ENCODE measurements at places on chromosomes 11 and 22.

GRCh38 chr11:64130618-64131017, 35.3 kb downstream of the MACROD1 start:
- DNase-seq = no peak

GRCh38 chr11:65559535-65559934, 1.4 kb upstream of the LTBP3 start:
- DNase-seq = no peak

- DNase-seq = no peak
Measured at GRCh38 chr11:86511086-86511551, 136.4 kb downstream of the CCDC81 start.

DNA sequence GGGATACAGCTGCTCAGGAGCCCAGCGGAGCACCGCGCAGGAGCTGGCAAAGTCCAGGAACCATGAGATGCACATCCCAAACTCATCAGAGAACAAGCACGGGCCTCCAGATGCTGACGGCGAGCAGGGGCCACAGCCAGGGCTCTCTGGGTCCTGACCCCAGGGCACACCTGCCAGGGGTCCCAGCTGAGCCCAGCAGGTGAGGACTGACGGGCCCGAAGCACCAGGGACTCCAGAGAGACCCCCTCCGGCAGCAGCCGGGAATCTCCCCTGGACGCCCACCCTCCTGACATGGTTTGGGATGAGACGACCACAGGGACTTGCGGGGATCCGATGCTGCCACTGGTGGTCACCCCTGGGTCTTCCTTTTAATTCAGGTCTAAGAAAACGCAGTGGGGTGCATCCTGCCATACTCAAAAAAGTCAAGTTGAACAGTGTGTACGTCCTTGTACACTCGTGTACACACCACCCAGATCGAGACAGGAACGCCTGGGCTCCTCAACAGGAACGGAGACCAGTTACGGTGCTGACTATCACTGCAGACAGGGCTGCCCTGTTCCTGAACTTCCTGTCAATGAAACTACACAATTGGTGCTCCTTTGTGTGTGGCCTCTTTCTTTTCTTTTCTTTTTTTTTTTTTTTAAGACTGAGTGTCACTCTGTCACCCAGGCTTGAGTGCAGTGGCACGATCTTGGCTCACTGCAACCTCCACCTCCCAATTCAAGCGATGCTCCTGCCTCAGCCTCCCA, 21.9 kb downstream of the TTLL8 start:
- DNase-seq = no peak

- no peak for DNase-seq
Measured at GRCh38 chr11:79437278-79437980, 3.4 kb downstream of the TENM4 start.

DNA sequence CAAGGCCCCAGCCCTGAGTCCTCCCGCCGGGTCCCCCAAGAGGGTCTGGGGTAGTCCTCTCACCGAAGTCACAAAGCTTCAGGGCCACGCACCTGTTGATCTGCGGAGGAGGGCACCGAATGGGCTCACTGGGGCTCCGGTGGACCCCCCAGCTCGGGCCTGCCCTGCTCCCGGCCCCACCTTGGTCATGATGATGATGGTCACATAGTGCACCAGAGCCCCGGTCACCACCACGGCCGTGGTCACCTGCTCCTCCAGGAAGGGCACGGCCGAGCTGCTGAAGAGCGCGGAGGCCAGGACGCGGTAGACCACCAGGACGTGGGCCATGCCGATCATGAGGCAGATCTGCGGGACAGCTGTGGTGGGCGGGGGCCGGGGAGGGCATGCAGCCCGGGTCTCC, 13.5 kb upstream of the SIGIRR start:
- DNase-seq = no peak

- no peak for DNase-seq
Measured at GRCh38 chr11:58006940-58007339, 16.7 kb upstream of the OR9Q1 start.

DNA sequence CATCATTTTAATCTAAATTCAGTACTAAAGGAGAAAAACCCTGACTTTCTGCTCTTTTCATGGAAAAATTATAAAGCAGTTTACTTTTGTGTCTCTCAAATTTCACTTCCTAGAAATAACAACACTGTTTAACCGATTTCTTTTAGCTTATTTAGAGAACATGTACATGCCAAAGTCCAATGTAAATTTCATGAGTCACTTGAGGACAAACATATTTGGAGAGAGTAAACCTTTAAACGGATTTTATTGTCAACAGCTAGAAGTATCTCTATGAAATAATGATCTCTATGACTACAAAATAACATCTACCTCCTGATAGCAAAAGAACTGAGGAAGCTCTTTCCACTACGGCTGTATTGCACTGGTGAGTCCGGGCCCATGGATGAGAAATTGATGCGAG, 46.3 kb upstream of the SLC22A25 start:
- DNase-seq = no peak

DNA sequence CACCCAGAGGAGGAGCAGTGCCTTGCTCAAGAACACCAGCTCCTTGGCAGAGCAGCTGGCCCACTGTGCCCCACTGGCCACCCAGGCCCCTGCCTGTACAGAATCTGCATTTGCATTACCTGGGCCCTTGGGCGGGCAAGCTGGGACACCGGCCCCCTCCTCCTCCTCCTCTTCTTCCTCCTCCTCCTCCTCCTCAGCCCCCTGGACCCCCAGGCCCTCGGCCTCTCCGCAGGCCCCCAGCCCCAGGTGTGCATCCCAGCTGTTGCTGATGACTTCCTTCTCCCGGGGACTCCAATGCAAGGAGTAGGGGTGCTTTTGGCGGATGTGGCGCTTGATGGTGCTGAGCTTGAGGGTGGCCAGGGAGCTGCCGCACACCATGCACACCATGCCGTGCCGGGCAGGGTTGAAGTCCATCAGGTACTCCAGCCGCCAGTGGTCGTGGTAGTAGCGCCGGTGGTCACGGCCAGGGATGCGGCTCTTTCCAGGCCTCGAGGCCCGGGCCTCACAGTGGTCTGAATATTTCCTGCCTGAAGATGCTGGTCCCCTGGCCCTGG, 2.8 kb downstream of the ZFTA start:
- no peak for DNase-seq

DNA sequence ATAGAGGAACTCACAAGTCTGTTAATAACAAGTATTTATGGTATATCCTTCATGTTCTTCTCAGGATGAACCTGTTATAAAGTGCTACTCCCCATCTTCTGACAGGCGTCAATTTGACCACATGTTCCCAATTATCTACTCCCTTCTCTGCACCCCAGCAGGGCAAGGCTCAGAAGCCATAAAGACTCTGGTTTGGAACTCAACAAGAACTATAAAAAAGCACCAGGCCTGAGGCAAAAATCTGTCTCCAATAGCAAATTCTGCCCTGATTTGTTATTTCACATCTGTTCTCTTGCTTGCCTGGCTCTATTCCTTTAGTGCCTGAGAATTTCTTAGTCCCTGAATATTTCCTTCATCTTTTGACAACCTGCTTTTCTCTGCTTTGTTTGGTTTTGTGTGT, 618.2 kb upstream of the KIRREL3 start:
- DNase-seq = no peak

DNA sequence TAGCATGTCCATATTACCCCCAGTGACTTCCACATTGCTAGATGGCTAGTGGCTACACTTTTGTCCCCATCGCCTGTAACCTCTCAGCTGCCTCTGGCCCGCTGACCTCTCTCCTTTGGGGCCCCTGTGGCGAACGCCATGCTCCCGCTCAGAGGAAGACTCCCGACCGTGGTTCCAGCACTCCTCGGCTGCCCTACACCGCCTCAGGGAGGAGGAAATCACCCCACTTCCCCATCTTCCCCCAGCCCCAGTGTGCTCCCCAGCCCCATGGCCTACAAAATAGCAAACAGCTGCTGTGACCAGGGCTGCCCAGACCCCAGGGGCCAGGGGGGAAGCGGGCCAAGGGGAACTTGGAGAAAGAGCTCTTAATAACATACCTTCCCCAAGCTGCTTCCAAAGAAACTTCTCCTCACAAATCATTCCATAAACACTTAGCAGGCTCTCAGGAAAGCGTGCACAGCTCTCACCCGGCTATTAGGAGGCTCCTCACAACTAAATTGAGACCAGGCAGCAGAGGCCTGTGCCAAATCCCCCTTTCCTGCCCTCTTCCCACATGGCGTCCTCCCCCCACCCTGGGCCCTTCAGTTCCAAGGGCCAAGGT, 63.5 kb upstream of the WNT11 start:
- DNase-seq = no peak

DNA sequence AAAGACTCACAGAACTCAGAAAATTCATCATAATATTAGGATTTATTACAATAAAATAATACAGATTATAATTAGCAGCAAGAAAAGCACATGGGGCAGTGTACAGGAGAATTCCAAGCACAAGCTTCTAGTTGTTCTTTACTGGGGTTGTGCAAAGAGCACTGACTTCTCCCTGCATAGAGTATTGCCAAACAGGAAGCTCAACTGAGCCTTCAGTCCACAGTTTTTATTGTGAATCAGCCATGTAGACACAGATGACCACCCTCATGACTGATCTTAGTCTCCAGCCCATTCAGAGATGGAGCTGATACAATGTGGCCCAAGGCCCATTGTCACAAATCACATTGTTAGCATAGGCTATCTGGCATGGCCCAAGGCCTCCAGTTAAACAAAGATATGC, 798.9 kb downstream of the KCNA4 start:
- DNase-seq = no peak

- DNase-seq = no peak
Measured at GRCh38 chr11:111370902-111371578, 8.0 kb downstream of the POU2AF1 start.

- DNase-seq = no peak
Measured at GRCh38 chr11:8309862-8310261, 46.2 kb upstream of the LMO1 start.

DNA sequence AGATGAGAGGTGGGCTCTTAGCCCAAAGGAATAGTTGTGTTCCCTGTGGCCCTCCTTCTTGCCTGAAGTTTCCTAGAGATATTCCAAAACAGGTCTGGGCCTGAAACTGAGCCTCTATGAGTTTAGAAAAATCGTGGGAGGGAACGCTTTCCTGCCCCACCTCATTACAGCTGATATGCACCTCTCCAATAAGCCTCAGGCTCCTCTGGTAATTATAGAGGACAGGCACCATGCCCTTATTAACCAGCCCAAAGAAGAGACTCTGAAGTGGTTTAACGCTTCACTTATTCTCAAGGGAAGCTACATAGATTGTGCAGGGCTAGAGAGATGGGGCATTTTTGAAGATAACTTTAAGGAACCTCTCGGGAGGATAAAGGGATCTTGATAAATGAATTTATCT, 3.4 kb upstream of the MPZL2 start:
- DNase-seq = no peak

GRCh38 chr22:39833610-39834009, 60.0 kb downstream of the ENTHD1 start:
- no peak for DNase-seq

GRCh38 chr11:87039371-87039770, 1.6 kb downstream of the TMEM135 start:
- DNase-seq = no peak

- no peak for DNase-seq
Measured at GRCh38 chr11:62061356-62062222, 62.2 kb upstream of the INCENP start.

DNA sequence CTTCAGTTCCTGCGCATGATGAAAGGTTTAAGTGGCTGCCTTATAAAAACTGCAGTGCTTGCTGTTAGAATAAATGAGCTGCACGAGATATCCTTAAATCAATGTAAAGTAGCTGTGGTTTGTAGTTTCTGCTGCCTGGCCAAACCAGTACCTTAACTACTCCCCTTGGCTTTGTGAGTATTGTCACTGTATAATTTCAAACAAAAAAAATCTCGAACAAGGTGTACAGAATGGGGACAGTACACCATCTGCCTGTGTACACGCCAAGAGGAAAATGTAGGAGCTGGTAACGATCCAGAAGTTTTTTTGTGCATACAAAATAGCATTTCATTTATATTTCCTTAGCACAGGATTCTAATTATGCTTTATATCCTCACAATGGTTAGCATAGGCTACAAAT, 20.6 kb upstream of the NDUFC2 start:
- DNase-seq = no peak

DNA sequence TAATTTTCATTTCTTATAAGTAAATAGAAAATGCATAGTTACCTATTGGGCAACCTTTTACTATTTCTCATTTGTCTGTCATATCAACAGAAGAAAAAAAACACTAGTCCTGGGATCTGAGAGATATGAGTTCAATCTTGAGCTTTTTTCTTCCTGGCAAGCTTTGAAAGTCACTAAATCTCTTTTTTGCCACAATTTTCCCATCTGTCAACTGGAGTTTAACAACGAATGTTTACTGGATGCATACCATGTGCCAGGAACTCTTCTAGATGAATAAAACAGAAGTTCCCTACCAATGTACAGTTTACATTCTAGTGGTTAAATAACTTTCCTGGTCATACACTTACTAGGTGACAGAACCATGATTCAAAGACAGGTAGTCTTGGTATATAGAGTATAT, 31.0 kb downstream of the FSHB start:
- DNase-seq = no peak

DNA sequence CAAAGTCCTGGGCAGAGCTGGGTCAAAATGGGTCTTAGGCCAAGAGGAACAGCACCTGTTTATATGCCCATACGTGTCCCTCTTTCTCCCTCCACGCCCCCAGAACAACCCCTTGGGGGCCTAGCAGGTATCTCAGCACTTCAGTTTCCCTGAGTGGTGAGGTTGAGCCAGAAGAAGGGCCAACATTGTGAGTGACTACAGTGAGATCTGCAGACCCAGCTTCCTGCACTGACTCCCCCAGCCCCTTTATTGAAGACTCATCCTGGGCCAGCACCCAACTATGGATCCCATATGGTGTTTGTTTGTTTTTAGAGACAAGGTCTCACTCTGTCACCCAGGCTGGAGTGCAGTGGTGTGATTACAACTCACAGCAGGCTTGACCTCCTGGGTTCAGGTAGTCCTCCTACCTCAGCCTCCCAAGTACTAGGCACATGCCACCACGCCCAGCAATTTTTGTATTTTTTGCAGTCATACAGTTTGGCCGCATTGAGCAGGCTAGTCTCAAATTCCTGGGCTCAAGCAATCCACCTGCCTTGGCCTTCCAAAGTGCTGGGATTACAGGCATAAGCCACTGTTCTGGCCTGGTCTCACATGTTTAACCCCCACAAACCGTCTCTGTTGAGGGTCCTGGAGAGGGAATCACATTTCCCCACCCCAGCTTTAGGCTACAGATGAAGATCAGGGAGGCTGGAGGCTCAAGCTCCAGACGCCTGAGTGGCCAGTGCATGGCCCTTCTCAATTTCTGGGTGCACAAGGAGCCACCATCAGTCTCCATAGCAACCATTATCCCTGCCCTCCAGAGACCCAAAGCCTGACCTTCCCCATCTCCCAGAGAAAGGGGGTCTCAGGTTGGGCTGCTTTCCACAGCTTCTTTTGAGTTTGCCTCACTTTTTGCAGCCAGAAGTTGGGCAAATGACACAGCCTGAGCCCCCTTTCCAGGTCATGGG, 1.7 kb upstream of the LARGE2 start:
- DNase-seq = no peak

GRCh38 chr11:40290171-40290631, 1169.3 kb downstream of the LRRC4C start:
- no peak for DNase-seq

- no peak for DNase-seq
Measured at GRCh38 chr11:126829716-126830115, 170.9 kb downstream of the KIRREL3 start.

- no peak for DNase-seq
Measured at GRCh38 chr11:77211594-77212251, 83.7 kb downstream of the MYO7A start.

Measured in activated effector memory CD4-positive, alpha-beta T cell treated with Interleukin-2 at 50 U/mL for 16 hours (primary cell).